CD4-positive, alpha-beta T cell treated with Interleukin-17A for 4 hours (primary cell): ENCODE measurements at places on chromosomes 3 and 15.
A peak's percentile ranks its signal among the peaks of the same experiment; 100 is the strongest.

DNA sequence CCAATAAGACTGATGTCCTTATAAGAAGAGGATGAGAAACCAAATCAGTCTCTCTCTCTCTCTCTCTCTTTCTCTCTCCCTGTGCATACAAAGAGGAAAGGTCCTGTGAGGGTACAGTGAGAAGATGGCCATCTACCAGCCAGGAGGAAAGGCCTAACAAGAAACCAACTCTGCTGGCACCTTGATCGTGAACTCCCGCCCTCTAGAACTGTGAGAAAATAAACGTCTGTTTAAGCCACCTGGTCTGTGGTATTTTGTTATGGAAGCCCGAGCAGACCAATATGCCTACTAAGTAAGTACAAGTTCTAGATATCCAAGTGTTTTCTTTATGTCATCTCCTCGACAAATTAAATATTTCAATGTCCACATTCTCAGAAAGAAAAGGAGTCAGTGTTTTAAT is 44.9 kb upstream of the TMC3 start:
- no peak for DNase-seq

DNA sequence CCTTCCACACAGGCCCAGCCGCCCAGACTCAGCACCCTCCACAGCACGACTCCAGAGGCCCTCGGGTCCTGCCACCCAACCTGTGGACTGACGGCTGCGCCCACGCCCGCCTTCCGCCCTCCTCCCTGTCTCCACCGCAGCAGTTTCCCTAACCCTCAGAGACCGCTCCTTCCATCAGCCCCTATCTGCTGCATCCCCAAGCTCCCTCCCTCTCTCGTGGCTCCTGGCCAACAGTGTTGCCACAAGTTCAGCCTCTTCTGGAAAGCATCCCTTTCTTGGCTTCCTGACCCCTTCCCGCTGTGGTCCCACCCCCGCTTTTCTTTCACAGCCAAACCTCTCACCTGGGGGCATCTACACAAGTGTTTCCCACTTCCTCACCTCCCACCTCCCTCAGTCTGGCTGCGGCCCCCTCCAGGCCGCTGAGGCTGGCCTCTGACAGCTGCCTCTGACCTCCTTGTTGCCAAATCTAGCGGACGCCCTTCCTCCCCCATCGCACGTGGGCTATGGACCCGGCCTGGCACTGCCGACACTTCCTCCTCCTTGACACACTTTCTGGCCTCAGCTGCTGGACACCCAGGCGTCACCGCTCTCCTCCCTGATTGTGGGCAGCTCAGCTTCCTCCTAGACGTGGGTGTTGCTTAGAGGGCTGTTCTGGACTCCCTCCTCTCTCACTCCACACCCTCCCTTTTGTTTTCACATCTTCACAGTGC is 168.8 kb upstream of the TLE3 start:
- DNase-seq = no peak

- DNase-seq = no peak
Observed at GRCh38 chr15:76149291-76149915, 89.6 kb downstream of the TMEM266 start.

DNA sequence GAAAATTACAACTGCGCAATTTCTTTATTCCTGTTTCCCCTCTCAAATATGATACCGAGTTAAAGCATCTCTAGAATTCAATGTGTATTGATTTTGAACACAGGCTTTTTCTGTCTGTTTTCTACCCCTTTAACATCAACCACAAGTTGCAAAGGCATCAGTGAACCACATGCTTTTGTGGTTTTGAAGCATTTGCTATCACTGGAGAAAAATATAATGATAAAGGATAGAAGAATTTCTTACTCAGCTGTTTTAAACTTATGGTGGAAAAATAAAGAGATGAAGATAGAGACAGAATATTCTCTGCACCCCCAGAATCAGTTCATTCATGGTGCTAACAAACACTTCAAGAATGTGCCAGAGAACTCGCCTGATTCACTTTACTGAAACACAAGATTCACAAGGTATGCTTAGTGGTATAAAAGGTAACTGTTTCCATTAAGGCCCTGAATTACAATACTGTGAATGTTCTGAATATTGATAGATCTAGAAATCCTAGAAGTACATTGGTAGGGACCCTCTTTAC is 9.5 kb upstream of the DPPA4 start:
- DNase-seq = no peak

DNA sequence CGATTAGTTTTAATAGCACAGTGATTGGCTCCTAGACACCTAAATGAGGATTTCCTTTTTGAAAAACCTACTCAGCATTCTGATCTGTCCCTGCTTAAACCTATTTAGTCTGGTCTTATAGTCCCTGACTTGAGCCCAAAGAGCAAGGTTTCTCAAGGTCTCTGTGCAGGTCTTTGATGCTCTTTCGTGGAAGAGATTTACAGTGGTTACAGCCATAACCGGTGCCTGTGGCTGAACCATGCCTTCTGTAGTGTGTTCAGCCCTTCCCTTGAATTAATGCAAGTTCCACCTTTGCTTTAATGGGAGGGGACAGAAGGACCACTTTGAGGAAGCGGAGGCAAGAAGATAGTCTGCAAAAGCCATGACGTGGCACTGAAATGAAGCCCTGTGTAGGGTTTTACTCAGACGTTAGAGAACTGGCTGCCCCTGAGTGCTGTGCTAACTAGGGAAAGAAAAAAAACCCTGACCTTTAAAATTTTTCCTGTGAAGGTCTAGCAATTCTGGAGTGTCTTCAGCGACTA is 43.0 kb downstream of the ZBTB38 start:
- DNase-seq = peak; percentile 66
